Activated T-helper 1 cell treated with anti-CD3 and anti-CD28 coated beads, Interleukin-12 subunit alpha, Interleukin-12 subunit beta, Interleukin-2, Interleukin-4 antibody, amounts not matched to agents 30 ng/mL and 10 ng/mL and 1 ng/mL, durations not matched to agents 14 hours and 24 hours and 36 hours (primary cell): ENCODE measurements at places on chromosomes 11 and 22.

DNA sequence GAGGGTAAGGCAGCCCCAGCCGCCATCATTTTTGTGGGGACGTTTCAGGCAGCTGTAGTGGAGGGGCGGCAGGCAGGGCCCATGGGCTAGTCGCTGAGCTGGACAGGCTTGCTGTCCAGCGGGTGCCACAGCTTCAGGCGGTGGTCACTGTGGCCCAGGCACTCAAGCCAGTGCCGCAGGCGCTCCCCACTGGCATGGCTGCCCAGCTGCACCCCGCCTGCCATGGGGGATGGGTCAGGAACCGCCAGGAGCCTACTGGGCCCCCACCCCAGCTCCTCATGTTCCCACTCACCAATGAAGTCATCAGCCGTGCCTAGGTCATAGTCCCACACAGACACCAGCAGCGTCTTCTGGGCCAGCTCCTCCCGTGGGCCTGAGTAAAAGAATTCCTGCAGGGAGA, 6.0 kb downstream of the NDUFV1 start:
- no peak for DNase-seq

GRCh38 chr11:114348200-114349191, 51.8 kb downstream of the C11orf71 start:
- DNase-seq, result no peak

DNA sequence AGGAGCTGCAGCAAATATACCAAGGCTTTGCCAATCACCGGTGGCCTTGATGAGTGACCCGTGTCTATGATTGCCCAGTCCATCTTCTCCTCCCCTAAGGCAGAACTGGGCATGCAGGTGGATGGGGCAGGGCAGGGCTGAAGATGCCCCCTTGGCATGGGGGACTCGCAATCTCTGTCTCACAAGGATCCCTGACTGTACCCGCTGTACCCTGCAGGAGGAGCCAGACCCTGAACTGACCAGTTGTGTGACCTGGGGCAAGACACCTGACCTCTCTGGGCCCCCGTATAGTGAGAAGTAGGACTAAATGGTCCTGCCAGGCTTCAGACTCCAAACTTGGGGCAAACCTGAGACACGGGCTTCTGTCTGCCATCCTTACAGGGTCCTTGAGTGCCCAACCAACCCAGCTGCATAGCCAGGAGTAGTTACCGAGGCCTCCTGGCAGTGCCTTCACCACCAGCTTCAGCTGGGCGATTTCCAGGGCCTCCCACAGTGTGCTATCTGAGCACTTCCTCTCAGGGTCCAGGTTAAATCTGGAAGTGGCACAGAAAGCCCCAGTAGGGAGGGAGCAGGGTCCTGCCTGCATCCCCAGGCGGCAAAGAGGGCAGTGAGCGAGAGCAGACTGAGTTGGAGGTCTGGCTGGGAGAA, 6.4 kb upstream of the KCNJ11 start:
- DNase-seq, result no peak

GRCh38 chr22:21926728-21927127, 25.9 kb downstream of the PPM1F start:
- no peak for DNase-seq

- DNase-seq, result no peak
These were observed 31.3 kb upstream of the RRM1 start for GRCh38 chr11:4063348-4063747.

DNA sequence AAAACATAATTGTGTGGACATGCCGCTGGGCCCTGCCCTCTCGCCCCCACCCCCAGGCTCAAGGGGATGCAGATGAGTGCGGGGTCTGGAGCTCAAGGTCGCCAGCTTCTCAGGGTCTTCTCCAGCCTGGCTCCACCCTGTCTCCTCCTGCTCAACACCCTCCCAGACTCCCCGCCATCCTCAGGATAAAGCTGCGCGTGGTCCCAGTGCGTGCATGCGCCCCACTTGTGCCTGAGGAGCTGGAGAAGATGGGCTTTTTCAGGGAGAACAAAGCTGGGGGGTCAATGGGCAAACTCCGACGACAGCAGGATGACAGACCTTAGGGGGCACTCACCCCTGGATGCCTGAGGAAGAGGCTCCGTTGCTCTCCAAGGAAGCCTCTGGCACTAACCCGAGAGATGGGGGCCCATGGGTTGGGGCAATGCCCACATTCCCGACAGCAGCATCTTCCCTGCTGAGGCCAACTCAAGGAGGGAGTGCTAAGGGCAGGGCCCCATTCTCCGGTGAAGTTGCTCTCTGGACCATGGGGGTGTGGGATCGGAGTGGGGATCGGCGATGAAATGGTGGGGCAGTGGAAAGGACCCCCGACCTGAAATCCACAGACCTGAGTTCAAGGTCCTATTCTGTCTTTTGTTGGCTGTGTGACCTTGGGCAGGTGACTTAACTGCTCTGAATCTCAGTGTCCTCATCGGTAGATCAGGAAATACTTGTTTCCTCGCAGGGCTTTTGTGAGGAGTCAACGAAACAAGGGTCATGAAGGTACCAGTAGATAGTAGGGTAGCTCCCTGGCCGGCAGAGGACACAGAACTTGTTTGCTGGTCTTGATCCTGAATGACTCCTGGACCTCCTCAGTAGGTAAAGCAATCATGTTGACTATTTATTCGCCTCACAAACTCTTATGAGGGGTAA, 47.7 kb downstream of the WNT11 start:
- no peak for DNase-seq

DNA sequence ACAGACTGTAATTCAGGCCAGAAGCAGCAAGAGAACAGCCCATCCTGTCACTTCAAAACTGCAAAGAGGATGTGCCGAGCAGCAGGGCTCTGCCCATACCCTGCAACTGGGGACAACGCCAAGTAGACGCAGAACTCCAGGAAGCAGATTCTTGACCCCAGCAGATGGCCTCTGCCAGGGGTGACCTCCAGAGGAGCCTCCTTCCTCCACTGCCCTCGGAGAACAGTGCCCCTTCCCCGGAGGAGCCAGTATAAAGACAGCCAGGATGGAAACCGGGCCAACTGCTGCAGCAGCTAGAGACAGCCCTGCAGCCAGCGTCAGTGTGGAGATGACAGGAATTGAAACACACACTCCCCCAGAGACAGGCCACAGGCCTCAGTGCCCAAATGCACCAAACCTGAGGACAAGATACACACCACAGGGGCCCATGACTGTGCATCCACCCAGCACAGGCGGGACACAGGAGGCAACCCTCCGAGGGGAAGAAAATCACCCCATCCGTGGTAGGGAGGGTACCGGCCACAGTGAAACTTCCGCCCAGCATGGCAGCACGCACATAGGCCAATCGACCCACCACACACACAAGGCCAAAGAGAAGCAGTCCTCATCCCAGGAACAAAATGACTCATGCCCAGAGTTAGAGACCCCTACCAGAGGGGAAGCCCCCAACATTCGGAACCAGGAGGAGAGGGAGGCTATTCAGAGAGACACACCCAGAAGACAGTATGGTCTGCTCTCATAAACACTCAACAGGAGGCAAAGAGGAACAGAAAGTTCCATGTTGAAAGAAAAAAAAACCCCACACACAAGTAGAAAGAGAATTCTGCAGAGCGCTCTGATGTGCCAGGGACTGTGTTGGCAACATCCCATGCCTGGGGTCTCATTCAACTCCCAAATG, 5.6 kb downstream of the AHNAK start:
- DNase-seq, result no peak

- DNase-seq, result no peak
These were observed 380.6 kb downstream of the CTTN start for GRCh38 chr11:70778883-70779282.

- no peak for DNase-seq
These were observed 936 bp downstream of the CECR2 start for GRCh38 chr22:17370026-17370765.
